ENCODE measurements at places on chromosomes 7 and 10.

GRCh38 chr10:56745490-56745889 lies 384.4 kb upstream of the ZWINT start:
- no peak for DNase-seq

DNA sequence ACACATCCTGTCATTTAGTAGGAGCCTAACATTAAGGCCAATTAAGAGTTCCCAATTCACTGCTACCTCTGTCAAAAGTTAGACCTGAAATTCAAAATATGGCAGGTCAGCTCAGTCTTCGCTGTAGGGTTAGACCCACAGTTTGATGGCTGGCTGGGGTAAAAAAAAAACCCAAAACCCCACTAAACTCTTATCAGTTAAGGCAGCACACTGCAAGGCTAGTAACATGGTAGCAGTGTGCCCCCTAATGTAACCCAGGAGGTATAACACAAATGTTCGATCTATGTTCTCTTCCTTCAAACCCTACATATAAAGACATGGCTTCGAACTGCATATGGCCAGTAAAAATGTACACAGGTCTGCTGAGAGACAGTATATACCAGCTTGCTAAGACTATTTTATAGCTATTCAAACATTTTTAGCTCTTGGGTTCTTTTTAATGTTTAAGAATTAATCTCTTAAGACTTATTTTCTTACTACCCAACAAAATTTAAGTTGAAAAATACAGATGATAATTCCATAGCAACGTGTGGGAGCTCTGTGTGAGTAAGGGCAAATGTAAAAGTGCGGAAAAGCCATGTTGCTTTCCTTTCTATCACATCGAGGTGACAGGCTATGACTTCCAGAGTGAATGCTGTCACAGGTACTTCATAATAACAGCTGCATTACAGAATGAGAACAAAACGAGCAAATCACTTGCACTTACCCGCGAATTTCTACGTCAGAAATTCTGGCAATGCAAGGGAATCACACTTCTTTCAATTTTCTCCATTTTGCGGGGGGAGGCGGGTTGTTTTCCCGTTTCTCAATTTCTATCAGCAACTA lies 168.4 kb upstream of the IMMP2L start:
- DNase-seq = no peak

GRCh38 chr10:78972947-78973900 lies 95.5 kb upstream of the ZMIZ1 start:
- peak; percentile 76 for DNase-seq

GRCh38 chr7:150361807-150362621 lies 6.6 kb upstream of the REPIN1 start:
- DNase-seq = no peak

DNA sequence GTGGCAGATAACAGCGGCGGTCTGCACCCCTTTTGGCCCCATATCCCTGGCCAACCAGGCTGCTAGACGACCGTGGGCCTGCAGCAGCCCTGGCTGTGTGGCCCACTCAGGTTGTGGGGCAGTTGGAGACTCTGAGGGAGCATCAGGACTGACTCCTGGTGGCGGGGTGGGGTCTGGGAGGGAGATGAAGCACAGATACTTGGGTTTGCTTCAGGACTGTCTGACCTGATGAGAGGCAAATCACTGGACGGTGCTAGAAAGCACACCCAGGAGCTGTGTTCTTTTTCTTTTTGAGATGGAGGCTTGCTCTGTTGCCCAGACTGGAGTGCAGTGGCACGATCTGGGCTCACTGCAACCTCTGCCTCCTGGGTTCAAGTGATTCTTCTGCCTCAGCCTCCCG lies 28.2 kb downstream of the BAMBI start:
- no peak for DNase-seq

DNA sequence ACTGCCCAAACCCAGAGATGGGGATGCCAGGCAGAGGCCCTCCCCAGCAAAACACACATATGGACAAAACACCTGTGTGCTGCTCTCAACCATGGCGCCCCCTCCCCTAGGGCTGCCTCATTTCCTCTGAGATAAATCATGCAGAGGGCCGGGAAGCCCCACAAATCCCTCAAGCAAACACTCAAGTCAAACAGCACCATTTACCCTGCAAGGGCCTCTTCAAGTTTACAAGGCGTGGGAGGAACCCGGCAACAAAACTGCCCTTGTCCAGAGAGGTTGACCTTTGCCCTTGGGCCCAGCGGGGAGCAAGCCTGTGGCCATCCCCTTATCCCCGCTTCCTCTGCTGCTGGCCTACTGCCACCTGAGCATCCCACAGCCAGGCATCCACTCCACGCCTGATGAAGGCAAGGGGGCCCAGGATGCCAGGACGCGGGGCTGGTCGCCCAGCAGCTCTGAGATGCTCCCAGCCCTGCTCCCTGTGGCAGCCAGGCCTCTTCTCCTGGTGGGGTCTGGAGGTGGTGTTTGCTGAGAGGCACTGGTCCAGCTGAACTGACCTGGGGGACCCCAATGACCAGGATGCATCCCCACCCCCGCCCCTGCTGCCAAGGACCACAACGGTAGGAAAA lies 77.4 kb downstream of the DLG5 start:
- DNase-seq = no peak

GRCh38 chr7:118583641-118584040 lies 359.1 kb downstream of the ANKRD7 start:
- DNase-seq = no peak

DNA sequence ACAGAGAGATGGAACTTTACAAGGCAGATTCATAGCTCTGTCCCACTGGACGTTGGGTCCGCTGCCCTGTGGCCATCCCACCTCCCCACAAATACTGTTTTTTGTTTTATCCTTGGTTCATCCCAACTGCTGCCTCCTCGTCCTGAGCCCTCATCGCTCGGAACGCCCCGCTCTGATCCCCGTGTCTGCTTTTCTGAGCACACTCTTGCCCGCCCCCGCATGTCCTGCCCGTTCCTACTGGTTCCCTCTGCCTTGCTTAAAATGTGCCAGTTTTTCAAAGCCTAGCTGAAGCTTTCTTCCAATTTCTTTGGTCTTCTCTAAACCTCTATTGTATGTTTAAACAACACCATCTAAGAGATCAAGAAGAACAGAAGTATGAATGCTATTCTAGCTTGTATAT lies 19.4 kb downstream of the RNF32 start:
- DNase-seq = no peak

DNA sequence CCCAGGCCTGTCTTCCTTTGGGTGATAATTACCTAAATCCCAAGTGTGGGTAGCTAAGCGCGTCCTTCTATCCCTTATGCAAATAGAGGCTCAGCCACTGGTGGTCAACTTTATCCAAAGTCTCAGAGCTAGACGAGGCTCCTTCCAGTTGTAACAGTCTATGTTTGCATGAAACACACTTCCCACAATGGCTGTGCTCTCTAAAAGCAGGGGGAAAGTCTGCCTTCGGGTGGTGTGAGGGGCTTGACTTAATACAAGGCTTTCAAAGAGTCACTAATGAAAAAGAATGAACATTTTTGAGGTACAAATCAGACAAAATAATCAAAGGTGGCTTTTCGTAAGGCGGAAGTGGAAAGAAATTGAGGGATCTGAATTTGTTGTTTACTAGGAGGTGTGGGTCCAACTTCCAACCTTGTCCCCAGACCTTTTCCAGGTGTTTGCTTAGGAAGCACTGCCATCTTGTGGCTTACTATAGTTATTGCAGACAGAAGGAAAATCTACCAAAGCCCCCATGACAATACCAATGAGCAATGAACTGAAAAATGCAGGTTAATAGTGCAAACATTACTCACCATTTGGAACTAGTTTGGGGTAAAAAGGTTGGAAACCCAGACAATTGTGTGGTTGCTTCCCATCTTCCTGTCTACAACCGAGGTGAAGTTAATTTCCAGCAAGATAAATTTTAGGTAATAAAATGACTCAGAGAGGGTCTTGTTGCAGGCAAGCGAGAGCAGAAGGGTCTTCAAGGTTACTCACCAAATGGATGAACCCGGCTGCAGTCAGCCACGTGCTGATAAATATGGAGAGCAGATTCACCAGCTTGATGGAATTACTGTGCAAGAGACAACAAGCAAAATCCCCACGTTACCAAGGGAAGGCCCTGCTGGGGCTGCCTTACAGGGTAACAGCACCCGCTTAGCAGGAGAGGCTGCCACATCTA lies 525.7 kb downstream of the KCNMA1 start:
- DNase-seq = peak; percentile 14

DNA sequence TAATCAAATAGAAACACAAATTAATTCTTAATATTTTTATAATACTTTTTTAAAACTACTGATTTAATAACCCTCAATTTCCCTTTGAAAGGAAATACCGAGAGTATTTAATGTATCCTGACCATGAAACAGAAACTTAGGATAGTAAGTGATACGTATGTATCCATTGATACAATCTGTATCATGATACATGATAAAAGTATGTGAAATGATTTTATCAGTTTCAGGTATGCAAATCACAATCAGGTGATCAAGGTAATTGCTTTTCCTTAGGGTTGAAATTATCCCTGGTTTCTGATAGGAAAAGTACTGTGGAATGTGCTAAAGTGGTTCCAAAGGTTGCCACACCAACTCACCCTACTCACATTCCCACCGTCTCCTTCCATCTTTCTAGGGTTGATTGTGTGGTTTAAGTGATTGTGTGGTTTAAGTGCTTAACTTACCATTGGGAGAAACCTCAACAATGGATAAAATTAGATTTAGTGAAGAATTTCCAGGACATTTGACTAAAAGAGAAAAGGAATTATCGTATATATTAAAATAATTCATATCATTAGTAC lies 138.3 kb downstream of the LRRN3 start:
- no peak for DNase-seq

- DNase-seq = no peak
Measured at GRCh38 chr10:58857251-58857805, 319.1 kb upstream of the PHYHIPL start.

DNA sequence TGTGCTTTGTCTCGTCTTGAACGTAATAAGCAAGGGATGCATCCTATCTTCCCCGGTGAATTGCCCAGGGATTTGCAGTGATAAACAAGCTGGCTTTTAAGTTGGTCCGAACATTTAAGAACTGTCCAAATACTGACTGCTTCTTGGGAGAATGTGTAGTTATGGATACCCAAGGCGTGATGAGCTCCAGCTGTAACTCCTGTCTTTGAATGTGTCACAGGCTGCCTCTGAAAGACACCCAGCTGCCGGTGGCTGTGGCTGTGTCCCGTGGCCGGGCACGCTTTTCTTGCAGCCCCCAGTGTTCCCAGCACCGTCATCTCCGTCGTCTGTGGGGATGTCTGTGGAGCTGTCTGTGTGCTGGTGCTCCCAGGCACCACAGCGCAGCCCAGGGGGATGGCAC lies 118.1 kb downstream of the GLRX3 start:
- no peak for DNase-seq

- no peak for DNase-seq
Measured at GRCh38 chr10:28467615-28468014, 65.3 kb upstream of the WAC start.

- DNase-seq = no peak
Measured at GRCh38 chr7:136925556-136925955, 57.1 kb downstream of the CHRM2 start.

DNA sequence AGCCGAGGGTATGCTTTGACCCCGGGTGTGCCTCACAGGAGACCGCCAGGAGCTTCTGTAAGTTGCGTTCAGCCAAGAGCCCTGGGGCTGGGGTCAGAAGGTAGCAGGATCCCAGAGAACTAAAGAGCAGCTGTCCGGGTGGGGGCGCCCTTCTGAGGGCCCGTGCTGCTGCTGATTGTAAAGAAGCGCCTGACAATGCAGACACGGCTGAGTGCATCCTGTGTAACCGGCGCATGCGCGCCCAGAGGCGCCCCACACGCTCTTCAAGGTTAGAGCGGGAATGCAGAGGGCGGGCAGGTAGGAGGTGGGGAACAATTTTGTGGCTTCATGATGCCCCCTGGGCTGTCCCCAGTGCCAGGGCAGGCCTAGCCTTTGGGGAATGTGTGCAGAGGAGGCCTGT lies 210.2 kb upstream of the CTBP2 start:
- no peak for DNase-seq

- DNase-seq = no peak
Measured at GRCh38 chr7:29597266-29597665, 33.6 kb downstream of the PRR15 start.

DNA sequence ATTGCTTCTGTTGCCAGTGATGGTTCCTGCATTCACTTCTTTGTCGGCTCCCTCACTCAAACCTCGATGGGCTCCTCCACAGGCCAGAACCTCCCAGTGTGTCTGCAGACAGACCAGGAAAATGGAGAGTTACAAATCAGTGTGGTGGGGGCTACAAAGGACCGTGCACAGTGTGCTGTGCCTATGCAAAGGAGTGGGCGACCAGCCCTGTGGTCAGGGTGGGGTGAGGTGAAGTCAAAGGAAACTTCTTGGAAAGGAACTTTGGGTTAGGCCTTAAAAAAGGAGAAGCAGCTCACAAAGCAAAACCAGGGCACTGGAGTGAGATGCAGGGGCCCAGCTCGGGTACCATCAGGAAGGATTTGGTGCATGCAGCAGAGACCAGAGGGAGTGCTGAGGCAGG lies 304.3 kb upstream of the ZMIZ1 start:
- no peak for DNase-seq

DNA sequence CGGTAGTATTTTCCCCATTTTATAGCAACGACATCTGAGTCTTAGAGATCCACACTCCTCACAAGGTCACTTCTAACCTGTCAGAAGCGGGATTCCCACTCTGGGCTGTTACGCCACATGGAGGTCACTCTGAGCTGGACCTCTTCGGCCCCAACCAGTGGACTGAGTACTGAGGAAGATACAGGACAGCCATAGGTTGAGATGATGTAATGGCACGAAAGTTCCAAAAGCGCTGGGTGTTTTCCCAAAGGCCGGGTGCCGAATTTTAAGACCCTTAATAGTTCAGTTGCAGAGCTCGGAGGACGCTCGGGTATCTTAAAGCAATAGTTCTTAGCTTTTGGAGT lies 699 bp downstream of the GHITM start:
- no peak for DNase-seq

Data from CD4-positive, alpha-beta T cell treated with Interleukin-21 for 1 hour (primary cell).